ENCODE measurements at places on chromosomes 3 and 15. TPM values are rescaled to one million over a fixed set of nuclear protein-coding genes. Genes with fewer than 3 reads are reported as not detected.

Gene SEMA6D
- 90.6 TPM for total RNA-seq

DNA sequence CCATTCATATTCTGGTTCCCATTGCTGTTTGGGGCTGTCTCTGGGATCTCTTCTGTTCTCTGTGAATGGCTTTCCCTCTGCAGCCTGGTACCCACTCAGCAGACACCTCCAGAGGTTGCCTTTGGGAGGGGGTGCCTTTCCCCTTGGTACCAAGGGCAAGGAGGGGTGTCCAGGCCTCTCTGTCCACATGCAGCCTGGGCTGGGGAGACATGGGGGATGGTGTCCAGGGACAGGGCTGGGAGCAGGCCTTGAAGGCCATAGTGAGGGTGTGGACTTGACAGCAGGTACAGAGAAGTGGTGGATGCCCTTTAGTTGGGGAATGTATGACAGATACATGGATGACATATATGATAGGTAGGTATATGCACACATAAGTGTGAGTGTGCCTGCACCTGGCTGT is 83.7 kb downstream of the PLXNA1 start:
- no peak for DNase-seq
- no peak overlapping the region for H3K4me3 ChIP-seq
- no peaks in the 10 kb centered on the region for H3K27me3 ChIP-seq
- H3K4me1 ChIP-seq = no peaks in the 10 kb centered on the region
- no peak overlapping the region for H3K27ac ChIP-seq

DNA sequence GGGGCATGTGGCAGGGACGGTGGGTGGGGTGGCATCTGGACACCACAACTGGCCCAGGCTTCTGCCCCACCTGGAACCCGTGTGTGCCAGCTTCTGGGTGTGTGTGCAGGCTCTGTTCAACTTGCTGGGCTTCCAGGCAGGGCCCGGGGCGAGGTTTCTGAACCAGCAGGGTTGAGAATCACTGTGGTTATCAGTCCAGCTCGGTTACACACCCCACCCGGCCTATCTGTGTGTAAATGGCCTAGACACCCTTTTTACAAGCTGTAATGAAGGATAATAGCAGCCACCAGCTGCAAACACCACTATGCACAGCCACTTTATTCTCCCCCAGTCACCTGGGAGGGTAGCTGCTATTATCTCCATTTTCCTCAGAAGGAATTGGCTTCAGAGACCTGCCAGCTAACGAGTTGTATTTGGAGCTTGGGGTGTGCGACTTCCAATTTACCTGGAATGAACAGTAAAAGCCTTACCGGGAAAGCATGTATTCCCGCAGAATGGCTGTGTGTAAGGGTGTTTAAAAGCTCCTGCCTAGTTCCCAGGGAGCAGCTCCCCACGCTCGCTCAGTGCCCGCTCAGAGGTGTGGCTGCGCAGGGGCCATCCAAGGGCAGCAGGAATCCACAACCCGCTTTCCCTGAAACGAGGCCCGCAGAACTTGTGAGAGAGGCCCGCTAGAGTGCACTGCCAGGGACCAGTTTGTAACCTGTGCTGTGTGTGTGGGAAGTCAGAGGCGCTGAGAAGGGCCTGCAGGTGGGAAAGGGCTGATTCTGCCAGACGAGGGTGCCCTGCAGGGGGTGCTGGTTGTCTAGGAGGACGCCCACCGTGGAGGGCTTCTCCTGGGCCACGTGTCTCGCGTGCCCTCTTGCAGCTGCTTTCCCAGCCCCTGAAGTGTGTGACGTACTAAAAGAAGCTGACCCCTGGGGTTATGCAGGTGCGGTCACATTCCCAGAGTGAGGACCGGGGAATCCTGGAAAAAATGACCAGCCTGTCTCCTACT is 83.5 kb downstream of the C3orf70 start:
- H3K4me3 ChIP-seq = no peak overlapping the region
- no peaks in the 10 kb centered on the region for H3K36me3 ChIP-seq
- no peaks in the 10 kb centered on the region for H3K27me3 ChIP-seq
- no peak overlapping the region for H3K27ac ChIP-seq
- peak; percentile 51 for DNase-seq

- no peak for DNase-seq
- no peak overlapping the region for H3K4me3 ChIP-seq
- no peaks in the 10 kb centered on the region for H3K27me3 ChIP-seq
Measured at GRCh38 chr15:100115066-100115710, 226.6 kb downstream of the ADAMTS17 start.

GRCh38 chr15:69798481-69799250 is 299.1 kb downstream of the TLE3 start:
- H3K36me3 ChIP-seq = no peaks in the 10 kb centered on the region
- H3K4me1 ChIP-seq = peaks cover 14% of the 10 kb centered on the region
- H3K27me3 ChIP-seq = no peaks in the 10 kb centered on the region
- no peak overlapping the region for H3K27ac ChIP-seq
- DNase-seq = no peak

Measured in cardiac muscle cell (in vitro differentiated cells and primary cell).